ENCODE measurements at places on chromosomes 2 and 18.

GRCh38 chr2:113138428-113139322 lies 11.3 kb downstream of the IL1RN start:
- DNase-seq: peak; percentile 80

- no peak for DNase-seq
Measured at GRCh38 chr18:57427429-57428201, 7.6 kb upstream of the ONECUT2 start.

DNA sequence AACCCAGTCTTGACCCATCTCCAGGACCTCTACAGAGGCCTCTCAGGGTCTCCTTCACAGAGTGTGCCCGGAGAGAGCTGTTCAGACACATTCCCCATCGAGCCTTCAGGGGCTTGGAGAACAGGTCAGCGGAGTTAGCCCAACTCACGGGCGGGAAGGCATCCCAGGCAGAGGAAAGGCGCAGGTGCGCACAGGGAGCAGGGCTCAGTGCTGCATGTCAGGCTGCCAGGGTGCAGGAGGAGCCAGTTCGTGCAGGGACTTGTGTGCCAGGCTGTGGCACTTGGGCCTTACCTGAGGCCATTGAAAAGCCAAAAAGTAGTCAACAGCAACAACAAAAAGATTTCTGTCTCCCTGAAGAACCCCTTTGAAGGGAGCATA lies 104.0 kb downstream of the ITGB1BP1 start:
- no peak for DNase-seq

GRCh38 chr2:23441414-23441813 lies 56.4 kb downstream of the KLHL29 start:
- DNase-seq: no peak

DNA sequence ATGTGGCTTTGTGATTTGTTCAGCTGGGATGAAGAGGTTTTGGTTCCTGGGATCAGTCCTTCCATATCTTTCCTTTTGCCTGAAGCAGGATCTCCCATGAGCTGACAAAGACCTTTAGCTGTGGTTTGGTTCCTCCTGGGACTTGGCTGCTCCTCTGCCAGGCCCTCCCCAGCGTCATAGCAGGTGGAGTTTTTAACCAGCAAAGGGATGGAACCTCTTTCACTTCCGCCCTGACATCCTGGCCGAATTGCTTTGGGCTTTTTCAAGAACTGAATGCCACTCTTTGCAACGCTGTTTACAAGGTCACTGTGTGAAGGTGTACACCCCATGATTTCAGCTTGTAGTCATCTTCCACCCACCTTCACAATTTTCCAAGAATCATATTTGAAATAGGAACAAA lies 390 bp downstream of the PCARE start:
- DNase-seq: no peak

GRCh38 chr2:216478151-216478550 lies 20.5 kb upstream of the RPL37A start:
- peak; percentile 89 for DNase-seq

GRCh38 chr18:21270453-21270852 lies 28.4 kb downstream of the GREB1L start:
- DNase-seq: peak; percentile 71

DNA sequence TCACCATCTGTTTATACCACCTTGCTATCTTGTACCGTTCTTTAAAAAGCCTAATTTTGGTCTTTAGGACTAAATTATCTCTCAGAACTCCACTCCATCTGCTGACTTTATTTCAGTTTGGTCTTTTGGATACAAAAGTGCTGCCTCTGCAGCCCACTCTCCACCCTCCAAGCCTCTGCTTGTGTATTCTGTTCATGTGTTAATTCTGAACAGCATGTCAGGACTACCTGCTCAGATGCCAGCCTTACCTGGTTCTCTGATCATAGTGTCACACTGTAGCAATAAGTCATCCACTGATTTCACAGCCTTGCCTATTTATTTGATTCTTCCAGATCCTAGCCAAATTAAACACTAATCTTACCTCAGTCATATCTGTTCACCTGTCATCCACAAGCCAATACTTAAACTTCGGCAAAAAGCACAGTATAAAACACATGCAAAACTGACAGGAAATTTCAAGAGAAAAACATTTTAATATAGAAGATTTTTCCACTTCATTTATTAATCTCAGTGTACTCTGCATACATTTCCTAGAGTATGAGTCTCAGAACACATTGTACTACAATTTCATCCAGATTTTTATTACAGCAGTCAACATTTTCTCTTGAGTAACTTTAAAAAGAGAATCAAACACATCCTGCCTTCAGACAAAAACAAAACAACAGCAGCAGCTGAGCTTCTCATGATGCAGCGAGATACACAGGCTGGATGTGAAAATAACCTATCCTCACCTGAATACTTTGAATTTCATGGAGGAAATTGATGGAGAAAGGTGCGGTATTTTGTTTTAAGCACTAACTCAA lies 64.9 kb downstream of the PPP1R1C start:
- DNase-seq: no peak

DNA sequence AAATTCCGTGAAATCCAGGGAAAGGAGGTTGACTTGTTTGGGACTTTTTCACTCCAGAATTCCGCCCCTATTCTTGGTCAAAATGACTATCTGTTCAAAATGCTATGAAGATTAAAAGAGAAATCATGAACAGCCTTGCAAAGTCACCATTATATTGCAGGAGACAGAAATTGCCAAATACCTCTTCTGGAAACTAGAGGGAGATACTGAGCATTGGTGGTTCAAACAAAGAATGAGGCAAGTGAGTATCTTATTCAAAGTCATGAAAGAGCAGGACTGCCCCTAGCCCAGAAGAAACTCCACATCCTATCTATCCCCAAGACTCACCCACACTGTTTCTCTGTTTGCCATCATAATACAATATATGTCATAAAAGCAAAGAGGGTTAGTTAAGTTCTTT lies 862.3 kb upstream of the POU3F3 start:
- peak; percentile 21 for DNase-seq

DNA sequence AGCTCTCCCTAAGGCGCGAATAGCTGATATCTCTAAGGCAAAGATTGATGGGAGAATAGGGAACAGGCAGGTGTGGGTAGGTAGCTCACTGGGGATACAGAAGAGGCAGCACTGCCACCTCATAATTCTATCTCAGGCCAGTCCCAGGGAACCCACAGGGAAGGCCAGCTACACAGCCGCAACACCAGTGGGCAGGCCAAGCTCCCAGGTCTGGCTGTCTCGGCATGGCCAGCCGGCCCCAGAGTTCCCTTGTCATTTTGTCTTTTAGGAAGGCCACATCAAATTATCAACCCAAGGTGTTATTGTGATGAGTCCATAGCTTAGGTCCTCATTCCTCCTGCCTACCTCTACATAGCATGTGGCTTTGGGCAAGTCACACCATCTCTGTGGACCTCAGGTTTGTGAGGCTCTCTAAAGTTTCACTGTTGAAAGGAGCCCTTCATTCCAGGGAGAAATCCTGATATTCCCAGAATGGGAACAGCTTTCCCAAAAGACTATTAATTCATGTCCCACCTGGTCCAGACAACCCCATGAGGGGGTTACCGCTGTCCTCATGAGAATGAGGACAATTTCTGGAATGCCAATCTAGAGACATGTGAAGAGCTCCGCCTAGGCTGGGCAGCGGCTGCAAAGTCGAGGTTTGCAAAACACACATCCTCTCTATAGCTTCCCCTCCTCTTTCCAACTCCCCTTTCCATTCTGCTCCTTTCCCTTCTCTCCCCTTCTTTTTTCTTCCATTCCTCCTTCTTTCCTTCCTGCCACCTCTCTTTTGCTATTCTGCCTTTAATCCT lies 287.1 kb upstream of the ID2 start:
- DNase-seq: no peak

DNA sequence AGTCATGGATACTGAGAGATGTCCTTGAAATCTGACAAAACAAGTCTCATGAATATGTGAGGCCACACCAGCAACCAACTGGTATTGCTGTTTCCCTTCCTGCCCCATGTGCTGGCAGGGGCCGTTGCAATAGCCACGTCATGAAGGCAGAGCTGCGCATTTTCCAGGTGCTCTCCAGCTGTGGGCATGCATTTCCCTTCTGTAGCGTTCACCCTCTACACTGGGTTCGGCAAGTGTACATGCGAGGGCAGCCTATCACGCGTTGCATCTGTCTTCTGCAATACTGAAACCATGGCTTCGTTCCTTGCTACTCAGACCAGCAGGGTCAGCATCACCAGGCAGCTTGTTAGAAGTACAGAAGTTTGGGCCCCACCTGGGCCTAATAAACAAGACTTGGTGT lies 17.4 kb downstream of the ARL4C start:
- no peak for DNase-seq

DNA sequence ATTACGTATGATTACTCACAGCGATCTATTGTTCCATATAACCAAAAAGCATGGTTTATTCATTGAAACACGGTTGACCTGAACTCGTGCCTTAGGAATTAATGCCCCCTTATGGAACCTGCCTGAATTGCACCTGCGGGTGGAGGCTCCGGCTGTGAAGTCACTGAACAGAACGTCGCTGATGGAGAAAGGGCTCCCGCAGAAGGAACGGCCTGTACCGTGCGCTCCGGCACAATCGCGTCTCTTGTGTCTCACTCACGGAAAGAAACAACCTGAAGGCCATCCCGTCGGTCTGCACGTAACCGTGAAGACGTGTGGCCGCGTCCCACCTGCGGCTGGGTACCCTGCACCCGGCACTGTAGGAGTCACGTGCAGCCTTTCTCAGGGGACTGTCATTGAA lies 133.1 kb downstream of the NFATC1 start:
- peak; percentile 63 for DNase-seq

DNA sequence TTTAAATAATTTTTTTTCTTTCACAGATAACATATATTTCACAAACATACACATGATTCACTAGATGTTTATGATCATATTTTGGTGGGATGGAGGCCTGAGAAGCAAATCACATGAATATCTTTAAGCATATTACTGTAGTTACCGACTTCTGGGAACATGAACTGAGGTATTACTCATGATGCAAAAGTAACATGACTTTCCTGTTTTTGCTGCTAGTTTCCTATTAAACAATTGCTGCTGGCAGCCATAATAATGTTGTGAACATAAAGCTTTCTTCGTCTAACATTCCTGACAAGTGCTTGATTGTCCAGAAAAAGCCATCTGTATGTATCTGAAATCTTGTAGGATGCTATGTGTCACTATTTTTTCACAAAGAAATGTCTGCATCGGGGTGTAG lies 145.4 kb downstream of the MTX2 start:
- no peak for DNase-seq

DNA sequence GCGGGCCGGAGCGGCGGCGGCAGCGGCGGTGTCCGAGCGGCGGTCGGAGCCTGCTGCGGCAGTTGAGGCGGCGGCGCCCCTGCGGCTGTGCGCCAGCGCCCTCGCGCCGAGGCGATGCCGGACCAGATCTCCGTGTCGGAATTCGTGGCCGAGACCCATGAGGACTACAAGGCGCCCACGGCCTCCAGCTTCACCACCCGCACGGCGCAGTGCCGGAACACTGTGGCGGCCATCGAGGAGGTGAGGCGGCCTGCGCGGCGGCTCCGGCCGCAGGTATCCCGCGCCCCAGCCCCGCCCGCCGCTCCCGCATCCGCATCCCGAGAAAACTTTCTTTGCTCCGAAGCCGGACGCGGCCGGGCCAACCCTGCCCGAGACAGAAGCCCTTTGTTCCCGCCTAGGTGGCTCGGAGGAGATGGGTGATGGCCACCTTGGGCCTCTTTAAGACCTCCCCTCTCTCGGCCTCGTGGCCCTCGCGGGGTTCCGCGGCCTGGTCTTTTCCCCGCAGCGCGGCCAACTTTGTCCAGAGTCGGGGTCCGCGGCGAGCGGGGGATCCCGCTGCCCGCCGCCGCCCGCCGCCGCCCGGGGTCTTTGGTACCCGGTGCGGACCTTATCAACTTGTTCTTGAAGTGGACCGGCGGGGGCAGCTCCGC lies 504 bp downstream of the ASAP2 start:
- DNase-seq: no peak

DNA sequence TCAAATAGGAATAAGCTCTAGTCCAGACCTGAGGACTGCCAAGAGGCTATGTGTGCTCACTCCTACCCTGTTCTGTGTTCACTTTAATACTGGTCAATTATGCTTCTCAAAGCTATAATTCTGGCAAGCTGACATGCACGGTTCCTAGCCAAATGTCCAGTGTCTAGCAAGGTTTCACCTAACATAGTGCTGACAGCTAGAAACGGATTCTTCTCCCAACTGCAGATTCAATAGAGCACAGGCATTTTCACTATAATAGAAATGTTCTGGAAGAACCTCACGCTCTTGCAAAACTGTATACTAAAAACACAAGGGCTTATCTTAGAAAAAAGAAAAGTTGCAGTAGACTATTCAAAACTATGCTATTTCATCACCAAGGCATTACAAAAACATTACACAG lies 45.1 kb downstream of the HDAC4 start:
- DNase-seq: no peak

Measured in kidney tubule cell (primary cell).